ENCODE measurements at places on chromosomes 3 and 15.
A peak's percentile ranks its signal among the peaks of the same experiment; 100 is the strongest.

DNA sequence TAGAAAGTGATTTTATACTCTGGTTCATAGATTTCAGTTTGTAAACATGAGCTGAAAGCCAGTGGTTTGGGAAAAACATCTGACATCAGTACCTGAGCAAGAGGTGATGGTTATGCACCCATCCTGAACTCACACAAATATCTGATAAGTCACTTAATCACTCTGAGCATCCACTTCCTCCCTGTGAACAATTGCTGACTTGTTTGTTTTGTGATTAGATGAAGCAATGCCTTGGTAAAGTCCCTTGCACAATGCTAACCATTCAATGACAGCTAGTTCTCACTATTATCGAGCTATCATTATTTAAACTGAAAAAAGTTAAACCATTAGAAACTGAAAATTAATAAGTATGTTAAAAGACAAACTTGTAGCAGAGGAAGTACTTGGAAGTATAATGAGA lies 303.0 kb downstream of the PLOD2 start:
- DNase-seq, result no peak

DNA sequence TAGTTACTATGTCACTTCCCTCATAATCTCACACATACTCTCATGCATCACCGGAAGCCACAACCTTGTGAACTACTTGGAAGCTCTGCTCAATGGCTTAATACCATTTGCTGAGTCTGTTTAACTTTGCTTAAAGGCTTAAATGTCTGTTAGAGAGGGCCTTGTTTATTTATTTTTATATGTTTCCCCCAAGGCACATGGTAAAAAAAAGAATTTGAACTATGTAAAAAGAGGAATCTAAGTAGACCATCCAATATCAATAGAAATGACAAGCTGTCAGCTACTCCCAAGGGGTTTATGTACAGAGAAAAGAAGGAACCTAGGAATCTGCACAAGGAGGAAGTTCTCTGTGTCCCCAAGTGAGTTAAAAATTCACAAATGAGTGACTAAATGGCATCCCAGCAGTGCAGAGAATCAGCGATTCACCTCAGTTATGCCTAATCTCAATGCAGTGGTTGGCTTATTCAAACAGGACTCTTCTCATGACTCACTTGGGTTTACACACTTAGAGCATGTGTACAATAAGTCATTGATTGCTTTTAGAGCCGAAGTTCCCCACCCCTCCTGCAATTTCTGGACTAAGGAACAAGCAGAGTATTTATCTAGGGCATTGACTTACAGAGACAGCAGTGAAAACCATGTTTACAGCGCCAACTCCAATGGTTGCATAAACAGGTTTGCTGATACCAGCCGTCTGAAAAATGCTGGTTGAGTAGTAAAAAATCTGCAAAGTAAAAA lies 24.4 kb downstream of the SLC2A2 start:
- DNase-seq, result no peak

DNA sequence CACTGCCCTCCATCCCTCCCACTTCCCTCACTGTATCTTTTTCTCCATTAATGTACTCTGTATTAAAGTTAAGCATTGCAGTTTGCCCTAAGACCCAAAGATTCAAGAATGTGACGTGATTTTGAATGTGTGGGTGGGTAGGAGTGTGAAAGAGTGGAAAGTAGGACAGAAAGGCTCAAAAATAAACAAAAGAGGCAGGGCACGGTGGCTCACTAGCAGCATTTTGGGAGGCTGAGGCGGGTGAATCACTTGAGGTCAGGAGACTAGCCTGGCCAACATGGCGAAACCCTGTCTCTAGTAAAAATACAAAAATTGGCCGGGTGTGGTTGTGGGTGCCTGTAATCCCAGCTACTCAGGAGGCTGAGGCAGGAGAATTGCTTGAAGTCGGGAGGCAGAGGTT lies 18.4 kb downstream of the TFRC start:
- no peak for DNase-seq

DNA sequence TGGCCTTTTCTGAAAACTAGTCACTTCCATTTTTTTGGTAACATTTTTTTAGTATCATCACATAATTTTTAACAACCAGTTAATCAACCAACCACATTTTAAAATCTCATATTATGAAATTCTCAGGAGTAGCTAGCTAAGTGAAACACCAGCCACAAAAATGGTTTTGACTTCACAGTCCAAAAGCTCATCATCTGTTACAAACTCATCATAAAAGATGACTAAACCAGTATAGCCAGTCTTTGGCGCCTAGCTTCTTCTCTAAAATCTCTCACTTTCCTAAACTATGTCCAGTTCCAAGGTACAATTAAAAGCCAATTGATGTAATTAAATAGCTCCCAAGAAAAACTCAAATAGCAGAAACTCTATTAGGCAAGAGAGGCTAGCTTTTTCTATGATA lies 88.2 kb upstream of the ZNF385D start:
- no peak for DNase-seq

GRCh38 chr15:40633178-40633577 lies 39.1 kb downstream of the KNL1 start:
- no peak for DNase-seq

DNA sequence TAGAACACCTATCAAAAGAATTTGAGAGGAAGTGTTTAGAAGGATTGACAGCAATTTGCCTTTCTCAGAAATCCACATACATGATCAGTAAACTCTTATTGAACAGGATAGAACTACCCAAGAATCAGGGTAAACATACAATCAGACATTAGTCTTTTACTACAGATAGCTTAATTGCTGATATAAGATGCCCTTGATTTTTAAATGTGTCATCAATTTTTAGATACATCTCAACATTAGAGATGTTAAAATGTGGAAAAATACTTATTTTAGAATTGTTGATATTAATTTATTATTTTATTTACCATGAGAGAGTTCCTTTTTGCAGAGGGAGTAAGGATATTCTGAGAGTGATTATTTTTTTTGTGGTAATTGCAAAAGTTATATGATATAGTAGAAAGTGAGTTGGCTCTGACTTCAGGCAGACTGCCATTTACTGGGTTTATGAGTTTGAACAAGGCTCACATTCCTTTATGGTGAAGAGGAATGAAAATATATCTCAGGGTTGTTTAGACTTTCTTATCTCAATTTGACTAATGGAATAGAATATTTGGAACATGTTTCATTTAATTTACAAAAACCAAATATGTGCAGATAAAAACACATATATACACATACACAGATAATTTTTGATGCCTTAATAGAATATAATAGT lies 302.8 kb upstream of the GOLIM4 start:
- DNase-seq, result no peak

DNA sequence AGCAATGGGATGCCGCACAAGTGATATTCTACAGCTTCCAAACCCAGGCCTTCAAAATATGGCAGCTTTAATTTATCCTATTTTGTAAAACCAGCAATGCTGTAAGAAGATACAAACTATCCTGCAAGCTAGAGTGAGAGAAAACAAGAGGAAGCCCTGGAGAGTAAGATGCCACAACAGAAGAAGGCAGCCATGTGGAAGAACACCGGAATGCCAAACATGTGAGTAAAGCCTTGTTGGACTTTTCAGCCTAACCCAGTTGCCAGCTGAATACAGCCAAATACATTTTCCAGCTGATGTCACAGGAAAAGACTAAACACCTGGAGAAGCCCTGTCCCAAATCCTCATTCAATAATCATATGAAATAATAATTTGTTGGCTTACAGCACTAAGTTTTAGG lies 1115.1 kb upstream of the CADM2 start:
- peak; percentile 1 for DNase-seq

DNA sequence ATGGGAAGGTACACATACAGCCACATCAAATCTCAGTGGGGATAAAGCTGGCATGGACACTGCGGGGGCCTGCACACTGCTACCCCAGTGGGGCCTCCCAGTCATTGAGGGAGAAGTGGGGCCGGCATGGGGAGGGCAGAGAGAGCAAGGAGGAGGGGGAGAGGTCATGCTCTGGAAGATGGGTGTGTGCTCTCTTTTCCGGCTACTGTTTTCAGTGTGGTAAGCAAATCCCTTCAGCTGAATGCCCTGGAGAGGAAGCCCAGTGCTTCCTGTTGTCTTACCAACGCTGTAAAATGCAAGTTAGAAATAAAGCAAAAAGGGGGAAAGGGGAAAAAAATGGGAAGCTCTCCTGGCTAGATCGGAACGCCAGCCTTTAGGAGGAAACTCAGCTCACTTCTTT lies 30.8 kb downstream of the NRROS start:
- DNase-seq, result no peak

- DNase-seq, result no peak
Observed at GRCh38 chr3:59186725-59187124, 136.9 kb upstream of the CFAP20DC start.

- no peak for DNase-seq
Observed at GRCh38 chr3:34237946-34238345, 439.5 kb downstream of the PDCD6IP start.

DNA sequence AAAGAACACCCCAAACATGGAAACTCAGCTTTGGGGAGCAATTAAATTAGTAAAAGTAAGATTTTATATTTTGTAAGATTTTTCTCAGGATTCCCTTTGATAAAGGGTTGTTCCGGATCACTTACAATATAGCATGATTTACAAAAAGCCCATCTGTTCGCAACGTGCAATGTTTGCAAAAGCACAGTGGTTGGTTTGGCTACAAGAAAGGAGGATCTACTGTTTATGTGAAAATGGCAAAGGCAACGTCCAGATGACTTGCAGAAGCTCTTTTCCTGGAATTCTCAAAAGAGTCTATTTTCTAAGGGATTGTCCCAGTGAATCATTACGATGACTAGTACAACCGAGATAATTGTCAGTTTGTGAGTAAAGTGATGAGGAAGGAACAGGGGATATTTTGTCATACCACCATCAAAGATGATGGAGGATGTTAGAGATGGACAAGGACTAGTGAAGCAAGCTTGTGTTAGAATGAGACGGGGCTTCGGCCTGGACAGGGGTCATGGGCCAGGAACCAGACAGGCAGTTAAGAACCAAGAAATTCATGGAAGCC lies 71.6 kb downstream of the CRYGS start:
- no peak for DNase-seq

GRCh38 chr3:64028754-64029153 lies 5.5 kb upstream of the PSMD6 start:
- DNase-seq, result no peak

DNA sequence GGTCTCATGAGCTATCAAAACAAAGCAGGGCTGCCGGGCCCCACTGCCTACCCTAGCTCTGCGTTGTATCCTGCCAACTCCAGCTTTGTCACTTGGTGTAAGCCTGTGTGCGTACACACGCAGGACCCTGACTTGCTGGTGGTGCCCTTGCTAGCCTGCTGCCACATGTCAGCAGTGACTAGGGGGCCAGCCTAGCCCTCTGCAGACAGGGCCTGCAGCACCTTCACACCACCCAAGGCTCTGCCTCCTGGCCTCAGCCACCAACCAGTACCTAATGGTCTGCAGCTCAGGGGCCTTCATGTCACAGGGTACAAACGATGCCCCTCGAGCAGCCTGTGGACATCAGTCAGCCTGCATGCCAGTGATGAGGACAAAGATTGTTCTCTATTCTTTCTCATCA lies 30.1 kb upstream of the DUSP7 start:
- DNase-seq, result no peak

DNA sequence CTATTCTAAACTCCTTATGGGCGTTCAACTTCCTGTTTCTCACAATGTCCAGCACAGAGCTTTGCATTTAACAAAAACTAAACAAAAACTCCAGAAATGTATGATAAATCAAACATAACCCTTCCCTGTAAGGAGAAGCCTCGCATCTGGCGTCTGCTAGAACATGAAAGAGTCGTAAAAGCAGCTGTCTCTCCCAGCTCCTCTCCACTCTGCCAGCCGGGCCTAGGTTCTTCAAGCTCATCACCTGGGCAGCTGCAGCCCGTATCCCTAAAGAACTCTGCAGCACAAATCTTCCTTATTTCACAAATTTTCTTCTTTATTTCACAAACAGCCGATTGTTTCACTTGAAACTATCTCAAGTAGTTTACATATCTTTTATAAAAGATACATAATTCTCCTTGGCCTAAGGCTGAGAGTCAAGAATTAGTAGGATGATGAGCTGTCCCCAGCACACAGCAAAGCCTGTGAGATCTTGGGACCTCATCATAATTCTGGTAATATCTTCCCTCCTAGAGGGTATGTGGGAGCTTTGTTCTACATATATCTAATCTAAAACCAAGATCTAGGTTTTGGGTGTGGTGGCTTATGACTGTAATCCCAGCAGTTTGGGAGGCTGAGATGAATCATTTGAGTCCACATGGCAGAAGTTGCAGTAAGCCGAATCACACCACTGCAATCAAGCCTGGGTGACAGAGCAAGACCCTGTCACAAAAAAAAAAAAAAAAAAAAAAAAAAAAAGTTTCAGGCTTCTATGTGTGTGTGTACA lies 35.3 kb downstream of the ANXA2 start:
- DNase-seq, result peak; percentile 53

DNA sequence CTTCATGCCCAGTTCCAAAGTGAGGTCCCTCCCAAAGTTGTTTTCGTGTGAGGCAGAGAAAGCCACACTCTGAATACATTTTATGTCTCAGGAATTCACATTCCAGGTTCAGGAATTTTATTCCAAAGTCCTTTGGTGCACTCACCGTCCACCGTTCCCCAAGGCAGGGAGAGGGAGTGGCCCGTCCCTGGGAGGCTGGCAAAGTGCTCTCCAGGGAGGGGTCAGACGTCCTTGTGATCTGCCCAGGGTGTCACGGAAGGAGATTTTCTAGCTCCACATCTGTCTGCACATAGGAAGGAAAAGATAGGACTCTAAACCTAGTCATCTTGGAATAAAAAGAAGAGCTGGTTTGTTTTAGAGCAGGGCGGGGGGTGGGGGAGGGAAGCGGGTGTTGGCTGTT lies 47.9 kb downstream of the KLF13 start:
- DNase-seq, result no peak

DNA sequence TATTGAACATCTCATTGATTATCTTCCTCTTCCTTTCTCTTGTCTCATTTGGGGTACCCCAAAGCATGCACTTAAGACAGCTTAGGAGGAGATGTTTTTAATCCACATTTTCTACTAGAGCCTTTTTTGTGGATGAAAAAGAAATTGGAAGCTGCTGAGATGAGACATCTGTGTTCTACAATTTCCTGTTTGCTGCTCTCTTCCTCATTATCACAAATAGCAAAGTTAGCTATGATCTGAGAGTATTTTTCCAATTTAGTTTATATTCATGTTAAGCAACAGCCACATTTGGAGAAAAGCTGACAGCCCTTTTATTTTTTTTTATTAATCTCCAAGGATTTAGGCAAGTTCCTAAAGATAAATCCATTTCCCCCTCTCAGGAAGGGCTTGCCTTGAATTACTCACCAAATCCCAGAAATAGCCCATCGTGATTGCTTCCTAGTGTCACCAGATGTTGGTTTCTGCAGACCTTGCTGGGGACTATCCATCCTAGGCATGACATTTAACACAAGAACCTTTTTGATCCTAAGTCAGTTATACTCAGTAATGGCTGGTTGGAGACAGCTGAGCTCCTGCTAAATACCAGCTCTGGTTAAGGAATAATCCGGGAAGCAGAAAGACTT lies 70.8 kb upstream of the FILIP1L start:
- DNase-seq, result no peak

Measured in PC-9 (cell line).